ENCODE measurements at places on chromosomes 11 and 22.

DNA sequence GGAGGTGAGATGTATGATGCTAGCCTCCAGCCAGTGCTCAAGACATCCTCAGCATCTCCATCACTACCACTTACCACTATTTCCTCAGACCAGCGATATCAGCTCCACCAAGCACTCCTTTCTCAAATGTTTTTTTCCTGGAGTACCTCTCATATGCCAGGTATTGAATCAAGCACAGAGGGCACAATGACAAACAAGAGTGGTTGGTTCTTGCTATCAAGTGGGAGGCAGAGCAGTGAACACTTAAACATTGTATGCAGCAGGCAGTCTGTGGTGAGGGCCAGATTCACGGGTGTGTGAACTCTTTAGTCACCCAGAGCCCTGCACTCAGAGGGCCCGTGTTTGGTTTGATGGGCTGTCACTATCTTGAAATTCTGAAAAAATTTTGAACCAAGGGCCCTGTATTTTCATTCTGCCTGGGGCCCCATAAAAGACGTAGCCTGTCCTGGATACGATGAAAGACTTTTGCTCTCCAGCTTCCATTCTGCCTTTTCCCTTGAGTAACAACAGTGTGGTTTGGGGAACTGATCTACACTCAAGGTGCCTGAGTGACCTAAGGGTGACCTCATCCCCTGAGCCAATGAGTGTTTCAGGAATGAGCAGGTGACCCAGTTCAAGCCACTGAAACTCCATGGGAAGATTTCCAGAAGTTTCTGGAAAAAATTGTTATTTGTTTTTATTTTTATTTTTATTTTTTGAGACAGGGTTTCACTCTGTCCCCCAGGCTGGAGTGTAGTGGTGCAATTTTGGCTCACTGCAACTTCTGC lies 348.4 kb upstream of the NARS2 start:
- DNase-seq = no peak

DNA sequence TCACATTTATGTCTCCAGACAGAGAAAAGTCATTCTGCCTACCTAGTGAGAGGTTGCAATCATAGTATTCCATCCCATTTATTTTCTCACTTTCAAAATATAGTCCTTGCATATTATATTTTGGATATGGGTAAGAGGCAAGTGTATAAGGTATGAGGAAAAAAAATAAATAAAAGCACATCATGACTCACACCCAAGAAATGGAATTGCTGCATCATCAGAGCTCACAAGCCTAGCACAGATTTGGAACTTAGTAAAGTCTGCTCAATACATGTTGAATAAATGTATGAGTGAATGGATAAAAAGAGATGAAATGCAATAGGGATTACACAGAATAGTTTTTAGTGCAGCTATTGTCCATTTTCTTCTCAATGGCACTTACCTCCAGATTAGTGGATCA lies 2.5 kb upstream of the OR51G1 start:
- DNase-seq = no peak

DNA sequence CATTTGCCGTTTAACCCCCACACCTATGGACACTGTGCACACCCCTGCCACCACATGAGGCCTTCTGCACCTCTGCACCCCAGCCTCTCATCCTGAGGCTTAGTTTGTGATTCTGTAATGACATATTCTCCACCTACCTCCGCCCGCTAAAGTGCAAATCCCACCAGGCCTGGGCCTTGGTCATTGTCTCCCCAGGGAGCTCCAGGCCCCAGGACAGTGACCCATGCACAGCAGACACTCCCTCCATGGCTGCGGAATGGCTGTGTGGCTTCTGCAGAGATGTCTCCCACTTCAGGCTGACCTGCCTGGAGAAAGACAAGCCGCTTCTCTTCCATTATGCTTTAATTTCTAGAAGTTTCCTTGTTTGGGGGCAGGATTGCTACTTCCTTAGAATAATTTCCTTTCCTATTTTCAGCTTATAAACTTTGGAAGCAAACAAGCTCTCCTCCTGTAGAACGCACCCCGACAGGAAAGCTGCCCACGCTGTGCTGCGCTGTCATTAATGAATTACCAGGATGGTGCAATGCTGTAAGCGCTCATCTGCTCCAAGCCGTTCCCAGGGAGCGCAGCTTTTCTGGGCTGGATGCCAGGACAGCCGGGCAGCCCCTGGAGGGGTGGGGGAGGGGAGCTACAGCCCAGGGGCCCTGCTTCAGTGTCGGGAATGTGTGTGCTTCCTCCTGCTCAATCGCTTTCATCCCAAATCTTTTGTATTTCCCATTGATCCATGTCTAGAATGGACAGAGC lies 618.0 kb downstream of the BRD1 start:
- DNase-seq = no peak

- DNase-seq = no peak
Measured at GRCh38 chr11:2883979-2884815, 1.4 kb downstream of the CDKN1C start.

GRCh38 chr11:131815590-131815989 lies 445.2 kb downstream of the NTM start:
- no peak for DNase-seq

DNA sequence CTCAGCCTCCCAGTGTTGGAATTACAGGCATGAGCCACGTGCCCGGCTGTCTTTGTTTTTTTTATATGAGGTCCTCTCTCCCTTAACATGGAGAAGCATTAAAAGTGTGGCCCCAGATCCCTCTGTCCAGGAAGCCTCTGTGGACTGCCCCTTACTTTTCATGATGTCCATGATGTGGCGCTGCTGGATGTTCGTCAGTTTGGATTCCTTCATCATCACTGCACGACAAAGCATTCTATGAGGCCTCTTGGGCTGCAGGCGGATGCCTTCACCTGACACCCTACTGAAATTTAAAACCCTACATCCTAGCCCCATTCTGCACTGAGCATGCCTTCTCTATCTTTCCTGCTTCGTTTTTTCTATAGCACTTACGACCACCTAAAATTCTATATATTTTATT lies 2.1 kb downstream of the C22orf23 start:
- no peak for DNase-seq

- DNase-seq = no peak
Measured at GRCh38 chr11:68146704-68147474, 25.7 kb upstream of the CHKA start.

DNA sequence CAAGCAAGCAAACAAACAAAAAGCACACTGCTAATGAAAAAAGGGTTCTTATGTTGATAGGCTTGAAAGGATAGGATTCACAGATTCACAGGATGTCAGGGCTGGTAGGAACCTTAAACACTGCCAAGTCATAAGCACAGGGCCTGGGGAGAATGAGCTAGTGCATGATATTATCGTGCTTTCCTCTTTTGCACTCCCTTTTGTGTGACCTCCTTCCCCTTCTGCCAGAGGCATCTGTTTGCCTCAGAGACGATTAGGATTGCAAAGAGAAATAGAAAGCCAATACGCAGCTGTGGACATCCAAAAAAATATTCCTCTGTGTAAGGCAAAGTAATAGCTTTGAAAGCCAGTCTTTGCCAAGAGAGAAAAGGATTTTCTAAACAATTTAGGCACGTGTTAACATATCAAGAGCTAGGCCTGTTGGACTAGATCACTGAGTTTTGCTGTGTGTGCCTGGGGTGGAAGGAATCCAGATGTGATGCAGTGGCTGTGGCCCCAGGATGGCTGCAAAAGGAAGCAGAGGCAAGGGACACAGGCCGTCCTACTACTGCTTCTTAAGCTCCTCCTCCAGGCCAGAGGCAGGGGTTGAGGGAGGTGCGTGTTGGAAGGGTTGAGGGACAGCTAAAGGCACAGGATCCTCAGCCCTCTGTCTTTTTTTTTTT lies 30.6 kb downstream of the MCHR1 start:
- no peak for DNase-seq

- no peak for DNase-seq
Measured at GRCh38 chr11:126963115-126963514, 37.5 kb downstream of the KIRREL3 start.

- DNase-seq = no peak
Measured at GRCh38 chr11:14977101-14977880, 5.1 kb upstream of the CALCA start.

DNA sequence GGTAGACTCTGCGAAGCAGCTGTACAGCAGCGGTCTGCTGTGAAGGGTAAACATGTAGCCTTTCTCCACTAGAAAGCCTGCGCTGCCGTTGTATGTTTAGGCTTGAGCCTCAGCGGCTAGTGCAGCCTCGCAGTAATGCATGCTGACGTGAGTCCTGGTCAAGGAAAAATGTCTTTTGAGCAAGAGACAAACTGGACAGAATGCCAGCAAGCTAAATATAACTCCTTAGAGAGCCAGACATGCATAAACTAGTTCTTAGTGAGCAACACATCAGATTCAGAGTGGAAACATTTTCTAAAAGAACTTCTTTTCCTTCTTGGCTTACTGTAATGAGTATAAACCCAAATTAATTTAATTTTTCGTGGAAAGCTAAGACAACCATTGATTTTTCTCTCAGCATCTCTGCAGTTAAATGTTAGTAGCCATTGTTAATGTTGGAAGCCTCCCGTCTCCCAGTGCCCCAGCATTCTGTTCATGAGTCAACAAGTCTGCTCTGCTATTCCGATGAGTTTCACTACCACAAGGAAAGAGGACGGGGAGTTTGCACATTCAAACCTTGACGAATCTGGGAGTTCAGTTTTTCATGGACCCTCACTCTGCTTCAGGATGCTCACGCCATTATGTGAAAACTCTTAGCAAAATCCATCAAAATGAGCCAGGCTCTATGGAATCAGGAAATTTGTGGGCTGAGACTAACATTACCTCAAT lies 51.4 kb downstream of the JAM3 start:
- no peak for DNase-seq

- DNase-seq = no peak
Measured at GRCh38 chr11:121792185-121792584, 323.8 kb downstream of the BLID start.

DNA sequence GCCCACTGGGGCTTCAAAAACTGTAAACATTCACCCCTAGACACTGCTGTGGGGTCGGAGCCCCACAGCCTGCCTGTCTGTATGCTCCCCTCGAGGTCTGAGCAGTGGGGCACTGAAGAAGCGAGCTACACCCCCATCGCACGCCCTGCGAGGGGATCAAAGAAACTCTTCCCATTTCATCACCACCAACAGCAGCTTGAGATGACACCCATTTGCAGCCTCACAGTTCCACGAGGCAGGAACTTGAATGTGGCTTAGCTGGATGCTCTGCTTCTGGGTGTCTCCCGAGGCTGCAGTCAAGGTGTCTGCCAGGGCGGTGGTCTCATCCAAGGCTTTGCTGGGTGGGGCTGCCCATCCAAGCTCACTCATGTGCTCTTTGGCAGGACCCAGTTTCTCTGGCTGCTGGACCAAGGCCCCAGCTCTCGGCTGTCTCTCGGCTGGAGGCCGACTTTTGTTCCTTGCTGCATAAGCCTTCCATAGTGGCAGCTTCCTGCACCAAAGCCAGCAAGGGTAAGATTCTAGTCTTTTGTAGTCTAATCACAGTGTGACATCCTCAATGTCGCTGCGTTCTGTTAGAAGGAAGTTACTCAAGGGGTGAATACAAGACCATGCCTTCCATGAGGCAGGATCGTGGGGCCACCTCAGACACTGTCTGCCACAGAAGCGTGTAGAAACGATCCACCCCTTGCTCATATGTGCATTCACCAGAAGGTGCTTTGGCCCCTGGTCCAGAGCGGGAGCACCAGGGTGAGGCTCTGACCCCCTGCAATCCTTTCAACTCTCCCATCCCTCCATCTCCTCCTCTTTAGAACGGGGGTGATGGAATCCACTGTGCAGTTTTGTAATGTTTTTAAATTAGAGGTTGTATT lies 46.2 kb upstream of the SEPTIN5 start:
- DNase-seq = no peak

GRCh38 chr11:8065031-8065430 lies 16.0 kb upstream of the TUB start:
- DNase-seq = no peak

- no peak for DNase-seq
Measured at GRCh38 chr11:16876053-16876752, 137.8 kb downstream of the C11orf58 start.

DNA sequence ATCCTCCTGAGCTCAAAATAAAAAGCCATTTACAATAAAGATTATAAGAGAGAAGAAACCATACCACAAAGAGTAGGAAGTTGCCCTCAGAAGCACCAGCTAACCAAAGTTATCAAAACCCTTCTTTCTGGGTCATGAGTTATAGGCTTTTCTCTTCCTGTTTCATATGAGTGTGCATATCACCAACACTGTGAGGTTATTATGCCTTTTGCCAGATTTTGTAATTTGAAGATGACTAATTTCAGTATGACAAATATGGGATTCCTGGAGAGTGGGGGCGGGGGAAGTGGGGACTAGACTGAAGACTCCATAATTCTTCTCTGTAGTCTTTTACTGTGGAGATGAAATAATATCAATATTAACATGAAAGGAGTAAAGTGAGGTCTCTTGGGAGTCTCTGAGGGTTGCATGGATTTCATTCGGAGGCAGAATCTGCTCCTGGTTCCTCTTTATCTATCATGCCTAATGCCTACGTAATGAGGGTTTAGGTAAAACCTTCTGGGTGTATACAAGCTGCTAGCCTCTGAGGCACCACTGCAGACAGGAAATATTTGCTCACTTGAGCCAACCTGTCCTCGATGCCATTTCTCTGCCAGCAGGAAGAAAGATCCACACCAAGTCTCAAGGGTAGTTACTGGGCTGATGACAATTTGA lies 2.1 kb downstream of the LPXN start:
- DNase-seq = peak; percentile 56

- DNase-seq = no peak
Measured at GRCh38 chr11:33387996-33388395, 130.8 kb downstream of the HIPK3 start.

GRCh38 chr11:68550485-68550817 lies 89.9 kb downstream of the PPP6R3 start:
- DNase-seq = no peak

DNA sequence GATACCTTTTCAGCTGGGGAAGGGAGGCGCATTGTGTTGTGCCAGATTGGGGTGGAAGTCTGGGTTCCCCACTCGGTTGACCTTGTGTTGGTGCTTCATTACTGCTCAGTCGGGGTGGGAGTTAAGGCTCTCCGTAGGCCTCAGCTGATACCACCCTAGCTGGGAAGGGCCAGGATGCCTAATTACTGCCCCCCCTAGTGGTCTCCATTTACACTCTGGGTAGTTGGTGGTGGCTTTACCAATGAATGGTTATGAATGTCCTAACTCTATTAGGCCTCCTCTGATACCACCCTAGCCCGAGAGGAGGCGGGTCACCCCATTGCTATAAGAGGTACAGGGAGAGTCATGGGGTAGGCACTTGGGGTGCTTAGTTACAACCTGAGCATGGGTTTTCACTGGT lies 27.5 kb upstream of the HIKESHI start:
- DNase-seq = no peak

GRCh38 chr11:86145439-86146156 lies 76.7 kb upstream of the PICALM start:
- DNase-seq = no peak

DNA sequence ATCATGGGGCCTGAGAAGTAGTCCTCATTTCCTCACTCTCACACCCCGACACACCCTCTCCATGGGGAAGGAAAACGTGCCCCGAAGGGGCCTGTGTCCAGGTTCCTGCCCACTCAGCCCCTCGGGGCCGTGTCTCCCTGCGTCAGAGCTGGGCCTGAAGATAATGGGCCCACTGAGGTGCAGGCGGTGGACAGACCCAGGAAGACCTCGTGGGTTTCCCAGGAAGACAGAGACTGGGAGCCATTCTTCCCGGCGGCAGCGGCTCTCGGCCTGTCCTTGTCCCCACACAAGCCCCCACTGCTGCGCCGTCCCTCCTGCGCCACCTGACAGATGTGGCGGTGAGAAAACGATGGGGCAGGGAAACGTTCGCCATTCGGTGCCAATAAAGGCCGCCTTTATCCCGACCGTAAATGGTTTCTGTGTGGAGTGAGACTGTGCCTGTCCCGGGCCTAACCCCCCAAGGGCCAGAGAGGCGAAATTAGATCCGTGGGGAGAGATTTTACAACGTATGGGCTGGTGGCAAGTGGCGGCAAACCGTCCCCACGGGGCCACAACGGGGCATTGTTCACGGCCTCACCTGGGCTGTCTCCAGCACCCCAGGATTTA lies 89.0 kb downstream of the CDKN1C start:
- DNase-seq = no peak

Measured in bone marrow (tissue), 2 donors.